ENCODE measurements at places on chromosomes 2 and 18.
A peak's percentile ranks its signal among the peaks of the same experiment; 100 is the strongest.

DNA sequence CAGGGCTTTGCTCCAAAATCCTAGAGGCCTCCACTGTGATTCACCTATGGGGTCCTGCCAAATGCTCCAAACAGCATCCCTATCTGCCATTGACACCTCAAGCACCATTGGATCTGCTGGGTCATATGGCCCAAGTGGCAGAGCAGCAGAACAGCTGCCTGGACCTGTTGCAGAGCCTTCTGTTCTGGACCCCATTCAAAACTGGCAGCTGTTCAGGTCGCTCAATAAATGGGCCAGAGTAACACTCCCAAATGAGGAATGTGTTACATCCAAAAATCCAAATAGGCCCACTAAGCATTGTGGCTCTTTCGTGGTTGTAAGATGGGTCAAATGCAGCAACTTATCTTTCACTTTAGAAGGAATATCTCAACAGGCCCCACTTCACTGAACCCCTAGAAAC lies 783.6 kb downstream of the DCDC2C start:
- no peak for DNase-seq

- no peak for DNase-seq
Measured at GRCh38 chr2:99488539-99489062, 1.2 kb downstream of the REV1 start.

GRCh38 chr2:70094978-70095719 lies 7.9 kb downstream of the PCBP1 start:
- DNase-seq: no peak

- no peak for DNase-seq
Measured at GRCh38 chr2:74576211-74576862, 21.8 kb downstream of the DOK1 start.

- DNase-seq: no peak
Measured at GRCh38 chr2:84971510-84972206, 697 bp downstream of the KCMF1 start.

DNA sequence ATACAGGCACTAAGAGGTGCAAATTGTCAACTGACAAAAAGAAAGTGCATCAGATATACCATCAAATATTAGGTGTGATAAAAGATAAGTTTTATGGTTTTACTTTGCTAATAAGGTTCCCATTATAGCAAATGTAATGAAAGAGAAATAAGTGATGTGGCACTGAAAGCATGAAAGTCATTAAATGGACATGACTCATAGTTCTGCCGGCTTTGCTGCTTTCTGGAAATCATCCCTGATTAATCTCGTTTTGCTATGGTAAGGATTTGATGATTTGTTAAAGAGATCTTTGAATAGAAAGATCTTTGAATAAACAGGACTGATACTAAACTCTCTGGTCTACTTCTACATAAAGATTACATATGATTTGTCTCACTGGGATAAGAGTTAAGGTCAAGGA lies 72.7 kb downstream of the CLIP4 start:
- DNase-seq: no peak

GRCh38 chr18:79904357-79905147 lies 46.9 kb downstream of the SLC66A2 start:
- DNase-seq: no peak

- no peak for DNase-seq
Measured at GRCh38 chr2:160696087-160696452, 202.5 kb upstream of the RBMS1 start.

DNA sequence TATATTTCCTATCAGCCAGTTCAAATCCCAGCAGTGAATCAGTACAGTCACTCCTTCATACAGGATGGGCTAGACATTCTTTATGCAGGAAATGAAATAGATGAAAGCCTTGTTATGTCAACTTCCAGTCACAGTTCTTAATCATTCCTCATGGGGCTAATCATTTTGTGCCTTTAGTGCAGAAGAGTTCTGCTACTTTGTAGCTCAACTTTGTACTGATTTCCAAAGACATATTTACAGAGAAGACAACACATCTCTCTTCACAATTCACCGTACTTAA lies 593.9 kb upstream of the NETO1 start:
- no peak for DNase-seq

- DNase-seq: no peak
Measured at GRCh38 chr2:241649404-241649803, 11.9 kb downstream of the ATG4B start.

GRCh38 chr2:54855434-54855833 lies 132.0 kb downstream of the EML6 start:
- DNase-seq: no peak

DNA sequence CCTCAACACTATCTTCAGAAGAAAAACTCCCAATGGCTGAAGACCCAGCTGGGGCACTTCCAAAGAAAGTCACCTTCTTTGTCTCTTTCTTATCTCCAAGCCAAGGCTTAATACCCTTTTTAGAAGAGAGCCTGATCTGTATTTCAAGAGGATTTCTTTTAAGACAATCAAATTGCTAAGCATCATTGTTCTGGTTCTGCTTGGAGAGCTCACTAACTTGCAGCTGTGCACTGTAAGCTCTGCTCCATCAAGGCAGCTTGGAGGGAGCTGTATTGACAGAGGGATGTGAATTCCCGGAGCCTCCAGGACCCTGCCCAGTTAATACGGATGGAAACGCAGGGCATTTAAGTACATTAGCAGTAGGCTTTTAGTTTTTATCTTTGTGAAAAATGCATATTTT lies 253.1 kb downstream of the TDRD15 start:
- no peak for DNase-seq

DNA sequence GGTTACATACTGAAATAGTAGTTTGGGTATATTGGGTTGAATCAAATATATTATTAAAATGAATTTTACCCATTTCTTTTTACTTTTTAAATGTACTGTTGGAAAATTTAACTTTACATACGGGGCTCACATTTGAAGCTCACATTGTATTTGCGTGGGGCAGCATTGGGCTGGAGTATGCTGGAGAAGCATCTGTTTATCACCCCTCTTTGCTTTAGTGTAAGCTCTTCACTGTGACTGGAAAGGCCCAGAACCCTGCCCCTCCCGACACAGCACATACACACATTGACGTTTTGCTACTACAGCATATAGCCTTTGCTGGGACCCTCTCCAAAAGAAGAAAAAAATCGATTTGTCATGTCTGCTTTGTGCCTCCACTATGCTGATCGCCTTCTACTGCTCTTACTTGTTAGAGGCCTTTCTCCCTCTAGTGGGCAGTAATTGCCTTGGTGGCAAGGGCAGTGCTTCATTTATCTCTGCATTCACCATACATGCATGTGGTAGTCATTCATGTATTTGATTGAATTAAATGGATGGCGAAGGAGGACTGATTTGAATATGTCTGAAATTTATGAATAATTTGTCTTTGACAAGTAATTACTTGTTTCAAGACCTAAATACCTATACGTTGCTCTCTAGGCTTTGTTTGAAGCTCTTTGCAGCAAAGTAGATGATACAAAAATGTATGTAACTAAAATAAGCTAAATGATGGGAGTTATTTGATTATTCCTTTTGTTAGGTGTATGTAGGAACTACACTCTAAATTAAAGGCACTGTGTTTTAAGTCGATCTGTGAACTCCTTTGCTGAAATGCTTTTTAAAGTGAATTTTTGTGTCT lies 37.4 kb downstream of the VAPA start:
- DNase-seq: no peak

DNA sequence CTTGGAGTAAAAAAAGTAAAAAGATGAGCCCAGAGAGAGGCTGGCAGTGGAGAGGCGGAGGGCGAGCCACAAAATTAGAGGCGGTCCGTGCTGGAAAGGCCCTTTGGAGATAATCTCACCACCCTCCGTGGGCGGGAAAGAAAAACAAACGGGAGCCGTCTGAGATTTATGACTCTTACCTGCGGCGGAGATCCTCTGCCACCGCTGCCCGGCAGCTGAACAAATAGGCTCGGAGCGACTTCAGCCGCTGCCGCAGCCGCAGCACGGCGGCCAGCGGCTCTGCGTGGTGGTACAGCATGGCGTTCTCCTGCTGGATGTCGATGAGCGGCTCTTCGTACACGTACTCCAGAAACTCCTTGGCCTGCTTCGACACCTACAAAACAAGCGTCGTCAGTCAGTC lies 94.6 kb downstream of the PLEKHM3 start:
- DNase-seq: peak; percentile 85

- DNase-seq: no peak
Measured at GRCh38 chr2:127142663-127143630, 36.0 kb upstream of the BIN1 start.

DNA sequence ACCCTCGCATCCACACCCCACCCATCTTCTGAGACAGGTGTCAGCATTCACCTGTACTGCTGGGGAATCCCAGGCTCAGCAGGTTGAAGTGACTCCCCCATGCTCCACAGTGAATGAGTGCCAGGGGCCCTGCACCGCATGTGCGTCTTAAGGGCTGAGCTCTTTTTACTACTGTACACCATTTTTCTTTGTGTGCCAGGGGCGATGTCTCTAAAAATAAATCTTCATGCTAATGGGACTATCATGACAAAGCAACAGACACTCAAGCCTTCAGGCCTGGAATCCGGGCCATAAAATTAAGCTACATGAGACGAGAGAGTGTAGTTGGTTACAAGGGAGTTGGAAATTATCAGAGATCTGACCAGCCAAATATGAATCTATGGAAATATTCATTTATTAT lies 294.8 kb downstream of the LPIN1 start:
- no peak for DNase-seq

DNA sequence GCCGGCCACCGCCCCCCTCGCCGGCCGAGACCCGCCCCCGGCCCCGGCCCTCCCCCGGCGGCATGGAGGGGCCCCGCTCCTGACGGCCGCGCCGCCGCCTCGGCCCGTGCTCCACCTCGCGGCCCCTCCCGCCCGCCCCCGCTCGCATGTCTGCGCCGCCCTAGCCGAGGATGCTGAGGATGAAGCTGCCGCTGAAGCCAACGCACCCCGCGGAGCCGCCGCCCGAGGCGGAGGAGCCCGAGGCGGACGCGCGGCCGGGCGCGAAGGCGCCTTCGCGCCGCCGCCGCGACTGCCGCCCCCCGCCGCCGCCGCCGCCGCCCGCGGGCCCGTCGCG lies 397 bp downstream of the ZCCHC2 start:
- no peak for DNase-seq

- DNase-seq: no peak
Measured at GRCh38 chr18:75679331-75679730, 251.8 kb upstream of the SMIM21 start.

DNA sequence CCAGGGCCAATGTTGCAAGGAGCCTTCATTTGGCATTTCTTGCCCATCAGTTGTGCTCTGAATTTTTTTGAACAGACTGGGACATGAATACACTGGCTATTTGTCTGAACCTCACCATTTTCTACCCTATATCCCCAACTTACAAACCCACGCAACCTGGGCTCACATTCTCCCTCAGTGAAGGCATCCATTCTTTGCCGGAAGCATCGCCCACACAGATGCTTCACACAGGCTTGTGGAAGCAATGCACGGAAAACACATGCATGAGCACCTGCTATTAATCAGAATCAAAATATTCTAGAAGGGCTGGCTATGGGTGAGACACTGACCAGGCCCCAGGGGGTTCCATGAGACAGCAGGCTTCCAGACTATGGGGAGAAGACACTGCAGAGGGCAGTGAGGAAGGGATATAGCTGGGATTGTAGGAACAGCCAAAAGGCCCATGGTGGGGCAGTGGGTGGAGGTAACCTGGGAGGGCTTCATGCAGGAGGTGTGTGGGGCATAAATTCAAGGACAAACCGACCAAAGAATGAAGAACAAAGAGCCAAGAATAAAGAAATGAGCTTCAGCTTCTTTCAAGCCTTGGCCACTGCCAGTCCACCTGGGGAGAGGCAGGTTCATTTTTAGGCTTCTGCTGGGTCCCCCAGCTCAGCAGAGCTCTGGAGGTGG lies 261.5 kb downstream of the CELF4 start:
- DNase-seq: no peak

GRCh38 chr18:65073060-65073550 lies 677.7 kb upstream of the CDH7 start:
- DNase-seq: no peak

DNA sequence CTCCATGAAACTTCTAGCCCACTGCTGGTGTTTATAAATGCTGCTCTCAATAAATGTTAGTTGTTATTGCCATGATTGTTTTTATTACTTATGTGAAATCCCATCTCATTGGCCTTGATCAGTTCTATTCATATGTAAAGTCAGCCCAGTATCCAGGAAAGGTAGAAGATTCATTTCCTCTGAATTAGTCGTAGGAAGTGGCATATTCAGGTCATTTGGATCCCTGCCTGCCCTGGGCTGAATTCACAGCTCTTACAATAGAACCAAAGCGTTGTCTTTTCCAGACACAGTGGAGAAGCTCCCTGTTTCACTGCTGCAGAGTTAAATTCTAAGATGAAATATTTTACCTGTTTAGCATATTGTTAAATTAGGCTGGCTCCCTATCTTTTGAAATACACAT lies 70.3 kb downstream of the MAIP1 start:
- no peak for DNase-seq

DNA sequence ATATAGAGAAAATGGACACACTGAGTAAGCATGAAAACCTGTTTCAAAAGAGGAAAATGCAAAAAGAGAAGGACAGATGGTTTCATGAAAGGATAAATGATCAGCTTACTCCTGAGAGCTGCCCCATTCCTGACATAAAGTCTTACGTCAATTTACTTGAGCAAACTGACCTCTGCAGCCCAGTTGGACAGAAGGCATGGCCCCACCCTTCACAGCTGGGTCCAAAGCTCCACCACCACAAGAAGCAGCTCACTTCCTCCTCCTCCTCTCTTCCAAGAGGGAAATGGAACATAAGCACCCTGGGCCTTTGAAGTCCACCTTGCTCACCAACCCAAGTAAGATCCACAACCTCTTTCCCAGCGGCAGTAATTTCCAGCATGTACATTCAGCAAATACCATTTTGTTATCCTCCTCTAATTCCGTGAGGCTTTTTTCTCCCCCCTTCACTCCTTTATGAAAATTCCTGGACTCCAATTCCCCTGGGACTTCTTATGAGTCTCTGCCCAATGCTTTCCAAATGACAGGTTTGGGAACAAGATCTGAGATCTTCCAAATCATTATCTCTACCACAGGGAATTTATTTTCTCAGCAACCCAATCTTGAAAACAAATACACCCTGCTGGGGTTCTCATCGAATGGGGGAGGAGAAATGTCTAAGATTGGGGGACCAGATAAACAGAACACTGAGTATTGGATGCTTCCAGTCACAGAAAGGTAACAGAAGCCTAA lies 10.1 kb downstream of the COL4A4 start:
- no peak for DNase-seq

- no peak for DNase-seq
Measured at GRCh38 chr2:177396703-177397460, 4.3 kb downstream of the AGPS start.

DNA sequence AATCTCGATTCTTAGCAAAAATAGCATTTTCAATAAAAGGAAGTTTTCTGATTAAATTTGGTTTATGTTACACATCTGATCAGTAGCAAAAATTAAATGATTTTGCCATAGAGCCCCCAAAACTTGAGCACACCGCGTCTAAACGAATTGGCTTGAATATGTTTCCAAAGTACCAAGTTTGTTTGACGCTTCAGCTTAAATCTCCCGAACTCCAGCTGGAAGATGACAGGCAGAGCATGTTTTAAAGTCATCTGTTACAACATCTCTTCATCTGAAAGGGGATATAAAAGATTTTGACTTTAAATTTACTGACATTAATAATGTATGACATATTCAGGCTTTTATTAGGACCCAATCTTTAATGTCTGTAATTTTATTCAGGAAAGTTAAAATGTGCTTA lies 129.8 kb downstream of the NCK2 start:
- no peak for DNase-seq

GRCh38 chr2:122216071-122216470 lies 460.6 kb downstream of the TSN start:
- DNase-seq: no peak

GRCh38 chr2:211498551-211499205 lies 942.3 kb downstream of the CPS1 start:
- DNase-seq: no peak

Measured in NCI-H748 treated with DMSO at 0.1 percent for 48 hours (cell line).